Ovary (tissue), 10 donors: ENCODE measurements at places on chromosomes 7 and 10.

DNA sequence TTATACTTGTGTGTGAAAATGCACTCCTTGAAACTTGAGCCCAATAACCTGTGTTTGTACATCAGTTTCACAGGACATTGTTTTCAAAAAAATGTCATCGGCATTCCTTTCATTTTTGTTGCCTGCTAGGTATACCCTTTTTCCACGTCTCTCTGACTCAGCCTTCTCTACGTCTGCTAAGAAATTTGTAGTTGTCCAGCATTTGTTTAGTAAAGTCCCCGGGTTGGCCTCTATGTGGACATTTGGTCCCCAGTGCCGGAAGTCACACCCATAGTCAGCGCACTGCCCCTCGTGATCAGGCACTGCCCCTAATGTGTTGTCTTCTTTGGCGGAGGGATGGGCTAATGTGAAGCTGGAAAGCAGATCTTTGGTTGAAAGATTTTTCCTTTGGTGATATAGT is 222.3 kb downstream of the LRMDA start:
- DNase-seq = no peak

GRCh38 chr7:41747961-41748360 is 45.1 kb upstream of the INHBA start:
- DNase-seq = no peak

- DNase-seq = no peak
These were observed 70.2 kb upstream of the CUX1 start for GRCh38 chr7:101747053-101747878.

GRCh38 chr7:148146346-148146745 is 444.2 kb upstream of the C7orf33 start:
- no peak for DNase-seq

DNA sequence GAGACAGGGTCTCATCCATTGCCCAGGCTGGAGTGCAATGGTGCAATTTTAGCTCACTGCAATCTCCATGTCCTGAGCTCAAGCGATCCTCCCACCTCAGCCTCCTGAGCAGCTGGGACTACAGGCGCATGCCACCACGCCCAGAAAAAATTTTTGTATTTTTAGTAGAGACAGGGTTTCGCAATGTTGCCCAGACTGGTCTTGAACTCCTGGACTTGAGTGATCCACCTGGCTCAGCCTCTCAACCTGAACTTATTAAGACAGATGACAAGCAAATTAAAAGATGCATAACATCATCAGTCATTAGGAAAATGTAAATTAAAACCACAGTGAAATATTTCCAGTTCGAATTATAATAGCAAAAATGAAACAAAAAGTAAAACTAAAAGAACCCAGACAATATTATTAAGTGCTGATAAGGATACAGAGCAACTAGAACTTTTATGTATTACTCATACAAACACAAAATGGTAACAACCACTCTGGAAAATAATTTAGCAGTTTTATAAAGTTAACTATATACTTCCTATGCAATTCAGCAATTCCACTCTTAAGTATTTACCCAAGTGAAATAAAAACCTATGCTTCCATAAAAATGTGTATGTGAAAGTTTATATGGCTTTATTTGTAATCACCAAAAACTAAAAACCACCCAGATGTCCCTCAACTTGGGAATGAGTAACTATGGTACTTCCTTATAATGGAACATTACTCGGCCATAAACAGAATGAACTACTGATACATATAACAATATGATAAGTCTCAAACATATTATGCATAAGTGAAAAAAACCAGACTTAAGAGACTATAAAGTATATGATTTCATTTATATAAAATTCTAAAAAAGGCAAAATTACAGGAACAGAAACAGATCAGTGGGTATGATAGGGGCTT is 15.3 kb downstream of the ZFAND4 start:
- no peak for DNase-seq

DNA sequence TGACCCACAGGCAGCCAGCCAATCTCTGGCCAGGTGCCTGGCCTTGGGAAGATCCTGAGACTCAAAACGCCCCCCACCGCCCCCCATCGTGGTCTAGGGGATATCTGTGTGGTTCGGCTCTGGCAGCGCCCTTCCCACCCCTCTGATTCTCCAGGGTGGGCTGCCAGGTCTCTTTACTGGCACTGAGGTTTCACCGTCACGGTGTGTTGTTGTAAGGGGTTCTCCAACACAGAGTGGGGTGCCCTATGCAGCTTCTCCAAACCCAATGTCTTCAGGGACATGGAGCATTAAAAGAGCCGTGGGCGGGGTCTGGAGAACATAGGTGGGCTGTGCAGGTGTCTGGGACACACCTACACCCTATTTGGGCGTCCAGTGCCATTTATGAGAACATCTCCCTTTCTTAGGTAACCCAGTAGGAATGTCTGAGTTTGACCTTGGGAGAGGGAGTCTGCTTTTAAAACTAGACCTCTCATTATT is 1.5 kb downstream of the MAFK start:
- DNase-seq = no peak

- DNase-seq = no peak
These were observed 151.5 kb upstream of the TARP start for GRCh38 chr7:38424750-38425463.

GRCh38 chr7:24052572-24053260 is 231.3 kb upstream of the NPY start:
- DNase-seq = no peak

DNA sequence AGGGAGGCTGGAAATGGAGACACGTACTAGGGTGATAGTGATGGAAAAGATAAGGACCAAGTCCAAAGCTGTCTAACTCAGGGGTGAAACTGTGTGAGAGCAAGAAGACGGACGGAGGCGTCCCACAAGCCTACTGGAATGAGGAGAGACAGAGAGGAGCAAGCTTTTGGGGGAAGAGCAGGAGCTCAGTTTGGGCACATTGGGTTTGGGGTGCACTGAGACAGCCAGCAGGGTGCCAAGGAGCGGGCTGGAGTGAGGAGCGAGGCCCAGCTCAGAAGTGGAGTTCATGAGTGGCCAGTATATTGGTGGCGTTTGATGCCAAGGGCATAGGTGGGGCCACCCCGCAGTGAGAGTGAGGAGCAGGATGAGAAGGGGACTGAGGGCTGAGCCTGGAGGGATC is 22.6 kb downstream of the GHRHR start:
- DNase-seq = no peak

- DNase-seq = no peak
These were observed 1094.4 kb upstream of the C7orf33 start for GRCh38 chr7:147496209-147496608.

DNA sequence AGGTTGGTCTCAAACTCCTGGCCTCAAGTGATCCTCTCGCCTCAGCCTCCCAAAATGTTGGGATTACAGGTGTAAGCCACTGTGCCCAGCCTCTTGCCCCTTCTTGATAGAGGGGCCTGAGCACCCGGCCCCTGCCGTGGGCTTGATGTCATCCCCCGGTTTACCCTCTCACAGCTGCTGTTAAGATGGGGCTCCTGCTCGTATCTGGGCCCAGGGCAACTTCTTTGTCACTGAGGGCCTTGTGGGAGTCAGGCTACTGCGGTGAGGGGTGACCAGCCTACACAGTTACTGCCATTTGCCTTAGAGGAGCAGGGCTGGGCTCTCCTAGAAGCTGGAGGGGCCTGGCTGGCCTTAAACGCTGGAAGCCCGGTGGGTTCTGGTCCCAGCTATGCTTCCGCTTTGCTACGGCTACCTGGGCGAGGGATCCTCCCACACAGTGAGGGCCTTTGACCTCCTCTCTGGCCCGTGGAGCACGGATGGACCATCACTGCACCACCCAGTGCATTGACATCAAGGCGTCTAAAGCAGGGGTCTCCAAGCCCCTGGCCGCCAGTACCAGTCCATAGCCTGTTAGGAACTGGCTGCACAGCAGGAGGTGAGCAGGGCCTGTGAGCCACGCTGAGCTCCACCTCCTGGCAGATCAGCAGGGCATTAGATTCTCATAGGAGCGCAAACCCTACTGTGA is 1.1 kb upstream of the TMEM130 start:
- no peak for DNase-seq

DNA sequence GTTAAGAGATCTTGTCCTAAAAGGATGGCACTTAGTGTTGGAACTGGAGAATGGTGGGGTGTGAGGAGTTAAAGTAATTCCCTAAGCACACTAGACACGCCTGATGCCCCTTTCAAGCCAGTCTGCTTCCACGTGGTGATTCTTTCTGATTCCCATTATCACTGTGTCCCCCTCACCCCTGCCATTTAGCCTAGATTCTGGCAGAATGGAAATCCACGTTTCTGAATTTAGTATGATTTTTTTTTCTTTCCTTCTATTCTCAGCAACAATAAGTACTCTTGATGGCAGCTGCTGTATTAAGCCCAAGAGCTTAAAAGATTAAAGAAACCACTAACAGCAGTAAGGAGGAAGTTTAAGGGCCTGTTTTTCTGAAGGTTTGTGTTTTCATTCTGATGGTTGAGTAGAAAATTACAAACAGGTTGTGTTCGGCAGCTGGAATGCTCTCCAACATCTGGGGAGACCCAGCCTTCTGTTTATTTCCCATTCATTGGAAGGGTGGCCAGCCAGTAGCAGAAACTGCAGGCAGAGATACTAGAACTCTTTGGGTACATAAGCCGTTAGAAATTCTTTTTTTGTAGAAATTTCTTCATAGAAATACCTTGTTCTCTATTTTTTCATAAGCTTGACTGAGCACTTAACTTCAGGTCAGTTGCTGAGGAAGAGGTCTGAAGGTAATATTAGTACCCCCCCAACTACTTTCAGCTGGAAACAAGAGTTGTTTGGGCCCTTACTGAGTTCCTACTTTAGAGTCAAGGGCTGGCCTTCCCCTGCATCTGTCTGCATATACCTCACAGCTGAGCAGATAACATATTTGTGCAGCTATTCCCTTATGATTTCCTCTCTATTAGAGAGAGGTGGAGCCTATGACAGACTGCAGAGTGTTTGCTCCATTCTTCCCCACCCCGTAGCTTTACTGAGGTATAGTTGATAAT is 355.1 kb downstream of the AUTS2 start:
- DNase-seq = no peak

- no peak for DNase-seq
These were observed 322.0 kb downstream of the FRMD4A start for GRCh38 chr10:14008740-14009080.

DNA sequence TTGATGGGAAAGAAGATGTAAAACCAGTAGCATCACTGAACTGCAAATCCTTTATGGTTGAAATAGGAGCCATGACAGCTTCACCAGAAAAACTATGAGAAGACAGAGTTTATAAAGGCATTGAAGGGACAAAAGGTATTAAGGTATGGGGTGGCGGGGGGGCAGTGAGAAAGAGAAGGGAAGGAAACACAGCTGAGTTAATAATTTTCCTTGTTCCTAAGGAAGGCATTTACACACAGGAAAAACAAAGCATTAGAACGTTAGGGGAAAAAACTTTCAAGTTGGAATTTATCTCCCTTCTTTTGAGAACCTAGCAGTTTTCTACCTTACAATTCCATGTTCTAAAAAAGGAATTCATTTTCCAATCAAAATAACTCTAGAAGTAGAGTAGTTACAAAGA is 4.4 kb downstream of the LARP4B start:
- DNase-seq = no peak

DNA sequence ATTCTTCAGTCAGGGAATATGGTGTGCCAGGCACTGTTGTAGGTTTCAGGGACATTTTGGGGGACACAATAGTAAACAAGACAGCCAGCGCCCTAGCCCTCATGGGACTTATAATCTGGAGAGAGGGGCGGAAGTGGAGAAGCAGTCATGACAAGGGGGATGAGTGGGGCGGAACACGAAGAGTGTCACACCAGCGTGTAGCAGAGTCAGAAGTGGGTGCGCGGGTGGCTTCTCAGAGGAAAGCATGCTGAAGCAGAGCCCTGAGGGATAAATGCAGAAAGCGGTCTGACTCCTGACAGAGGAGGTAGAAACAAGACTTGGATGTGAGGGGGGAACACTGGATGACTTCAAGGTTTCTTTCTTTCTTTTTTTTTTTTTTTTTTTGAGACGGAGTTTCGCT is 160.3 kb upstream of the LYZL2 start:
- no peak for DNase-seq

DNA sequence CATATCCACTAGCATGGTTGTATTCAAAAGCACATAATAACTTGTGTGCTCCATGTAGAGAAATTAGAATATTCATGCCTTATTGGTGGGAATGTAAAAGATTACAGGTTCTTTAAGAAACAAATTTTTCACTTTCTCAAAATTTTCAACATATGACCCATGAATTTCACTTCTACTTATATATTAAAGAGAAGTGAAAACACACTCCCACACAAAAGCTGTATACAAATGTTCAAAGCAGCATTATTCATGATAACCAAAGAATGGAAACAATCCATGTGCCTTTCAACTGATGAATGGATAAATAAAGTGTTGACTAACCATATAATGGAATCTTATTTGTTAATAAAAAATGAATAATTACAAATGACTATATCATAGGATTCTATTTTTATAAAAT is 694.5 kb upstream of the PCDH15 start:
- no peak for DNase-seq

DNA sequence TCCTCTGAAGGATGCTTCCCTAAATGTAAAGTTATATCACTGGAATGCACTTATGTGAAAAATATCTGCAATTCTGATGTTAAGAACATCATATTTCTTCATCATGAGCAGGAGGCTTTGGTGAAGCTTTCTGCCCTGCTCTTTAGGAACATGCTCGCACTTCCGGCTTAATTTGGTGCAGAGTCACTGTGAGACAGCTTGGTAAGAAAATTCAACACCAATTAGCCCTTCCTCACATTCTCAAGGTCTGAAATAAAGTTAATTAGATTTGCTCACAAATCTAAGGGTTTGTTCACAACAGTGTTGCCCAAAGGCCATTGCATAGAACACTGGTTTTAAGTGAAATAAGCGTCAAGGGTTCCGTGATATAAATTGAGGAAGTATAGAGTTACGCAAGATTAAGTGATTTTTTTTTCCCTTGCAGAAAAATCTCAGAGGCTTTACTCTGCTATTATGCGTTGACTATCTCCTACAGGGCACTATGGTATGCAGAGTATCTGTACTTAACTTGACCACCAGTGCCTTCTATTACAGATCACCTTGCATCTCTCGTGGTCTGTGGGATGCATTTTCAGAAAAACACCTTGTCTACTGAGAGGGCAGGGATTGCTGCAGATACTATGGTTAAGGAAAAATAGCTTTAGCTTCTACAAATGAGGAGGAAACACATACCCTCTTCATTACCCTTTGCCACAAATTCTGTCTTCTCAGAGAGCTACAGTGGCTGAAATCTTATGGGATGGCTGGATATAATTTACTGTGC is 953.9 kb downstream of the TYW1 start:
- no peak for DNase-seq

DNA sequence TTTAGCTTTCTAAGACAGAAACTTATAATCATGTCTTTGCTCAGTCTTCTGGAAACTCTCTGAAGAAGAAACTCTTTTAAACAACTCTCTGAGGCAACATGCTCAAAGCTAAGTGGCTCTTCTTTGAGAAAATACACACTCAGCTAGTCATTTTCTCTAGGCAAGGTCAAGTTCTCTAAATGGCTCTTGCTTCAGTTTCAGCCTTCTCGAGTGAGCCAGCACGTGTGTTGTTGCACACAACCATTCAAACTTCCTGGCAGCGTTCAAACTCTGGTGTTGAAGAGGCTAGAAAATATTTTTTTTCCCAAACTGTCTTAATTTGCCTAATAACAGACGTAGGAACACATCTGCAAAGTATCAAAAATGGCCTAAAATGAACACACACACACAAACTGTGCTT is 129.1 kb downstream of the THSD7A start:
- DNase-seq = no peak
